ENCODE measurements at places on chromosomes 7 and 10.

DNA sequence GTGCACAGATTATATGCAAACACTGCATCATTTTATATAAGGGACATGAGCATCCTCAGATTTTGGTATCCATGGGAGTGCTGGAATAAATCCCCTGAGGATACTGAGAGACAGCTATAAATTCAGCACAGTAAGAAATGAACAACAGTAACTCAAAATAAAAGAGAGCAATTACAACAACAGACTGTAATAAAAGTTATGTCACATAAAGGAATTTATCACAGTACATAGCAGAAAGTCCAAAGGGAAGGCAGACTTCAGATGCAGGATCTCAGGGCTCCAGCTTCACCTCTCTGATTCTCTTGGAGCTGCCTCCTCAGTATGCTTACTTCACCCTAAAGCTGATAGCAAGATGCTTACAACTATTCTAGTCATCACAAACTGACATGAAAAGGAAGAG is 43.9 kb upstream of the STRIP2 start:
- DNase-seq, result no peak

- DNase-seq, result no peak
Measured at GRCh38 chr10:130621231-130621775, 485.1 kb downstream of the GLRX3 start.

DNA sequence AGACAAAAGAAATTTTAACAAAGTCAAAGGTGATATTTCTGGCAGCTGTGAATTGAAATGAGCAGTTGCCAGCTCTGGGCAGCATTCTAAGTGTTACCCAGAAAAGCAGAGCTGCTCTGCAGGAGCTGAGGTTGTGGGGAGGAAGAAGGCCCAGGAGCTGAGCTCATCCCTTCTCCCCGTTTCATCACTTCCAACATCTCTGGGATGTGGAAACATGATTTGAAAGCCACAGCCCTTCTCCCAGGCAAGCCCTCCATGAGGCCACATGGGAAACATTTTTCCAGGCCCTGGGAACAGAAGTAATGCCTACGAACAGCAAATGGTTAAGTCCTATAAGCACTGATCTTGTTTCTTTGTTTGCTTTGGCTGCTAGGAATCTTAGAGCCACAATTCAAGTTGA is 10.9 kb upstream of the DMBT1 start:
- no peak for DNase-seq

- DNase-seq, result no peak
Measured at GRCh38 chr7:38561166-38561565, 70.0 kb downstream of the AMPH start.

Data from SHP77 (cell line).